HuH-7 (cell line): ENCODE measurements at places on chromosomes 2 and 18.
A peak's percentile ranks its signal among the peaks of the same experiment; 100 is the strongest.

DNA sequence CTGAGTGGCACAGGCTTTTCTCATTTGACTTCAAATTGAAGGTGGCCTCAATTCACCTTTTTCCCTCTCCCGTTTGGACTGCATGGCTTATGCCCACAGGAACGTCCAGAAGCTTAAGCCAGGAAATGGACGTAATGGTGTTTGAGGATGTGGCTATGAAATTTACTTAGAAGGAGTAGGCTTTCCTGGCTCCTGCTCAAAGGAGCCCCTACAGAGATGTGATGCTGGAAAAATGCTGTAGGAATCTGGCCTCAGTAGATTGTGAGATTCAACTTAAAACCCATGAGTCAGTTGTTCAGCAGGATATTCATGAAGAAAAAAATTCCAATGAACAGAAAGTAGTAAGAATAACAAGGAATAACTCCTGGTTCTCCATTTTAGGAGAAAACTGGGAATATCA lies 129.0 kb downstream of the ICOS start:
- DNase-seq = no peak

DNA sequence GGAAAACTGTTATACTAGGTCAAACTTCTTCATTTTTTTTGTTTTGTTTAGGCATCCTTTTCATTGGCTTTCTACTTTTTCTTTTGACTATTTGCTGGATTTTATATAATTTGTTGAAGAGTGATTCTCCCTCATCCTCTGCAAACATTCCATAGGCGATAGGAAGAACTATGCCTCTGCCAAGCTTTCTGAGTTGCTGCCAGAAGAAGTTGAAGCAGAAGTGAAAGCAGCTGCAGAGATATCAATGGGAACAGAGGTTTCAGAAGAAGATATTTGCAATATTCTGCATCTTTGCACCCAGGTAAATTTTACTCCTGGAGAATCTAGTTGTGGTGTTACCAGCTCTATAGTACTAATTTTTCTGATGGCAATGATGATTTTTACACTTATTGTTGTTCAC lies 25.4 kb downstream of the NOP58 start:
- no peak for DNase-seq

DNA sequence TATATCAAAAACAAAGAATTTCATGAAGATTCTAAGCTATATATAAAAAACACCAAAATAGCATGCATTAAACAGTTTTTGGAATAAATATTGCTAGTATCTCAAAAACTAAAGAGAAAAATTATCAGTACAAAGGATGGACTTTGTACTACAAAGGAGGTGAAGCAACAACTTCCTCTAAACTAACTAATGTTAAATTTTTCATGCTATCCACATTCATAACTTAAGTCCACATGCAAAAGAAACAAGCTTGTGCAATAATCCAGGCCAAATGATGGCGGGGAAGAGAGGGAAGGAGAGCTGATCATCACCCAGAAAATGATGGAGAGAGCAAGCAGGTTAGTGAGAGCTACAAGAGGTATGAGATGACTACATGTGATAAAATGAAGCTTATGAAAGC lies 70.1 kb downstream of the KIDINS220 start:
- DNase-seq = no peak

DNA sequence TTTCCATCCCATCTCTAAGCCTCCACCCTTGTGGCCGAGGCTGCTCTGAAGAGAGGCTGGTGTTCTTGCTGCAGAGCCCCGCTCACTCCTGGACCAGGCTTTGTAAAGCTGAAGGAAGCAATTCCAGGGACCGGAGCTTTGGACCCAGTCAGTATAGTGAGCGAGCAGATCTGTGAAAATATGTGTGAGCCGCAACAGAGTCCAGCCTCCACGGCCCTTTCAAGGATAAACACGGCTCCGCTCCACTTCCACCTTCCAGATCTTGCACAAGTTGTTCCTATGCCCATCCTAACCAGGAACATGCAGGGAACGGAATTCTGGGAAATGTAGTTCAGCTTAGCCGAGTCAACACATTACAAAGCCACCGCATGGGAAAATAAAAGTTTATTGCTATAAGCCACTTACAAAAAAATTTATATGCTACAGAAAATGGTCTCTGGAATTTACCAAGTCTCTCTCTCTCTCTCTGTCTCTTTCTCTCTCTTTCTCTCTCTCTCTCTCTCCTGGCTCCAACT lies 151.7 kb upstream of the ZNF521 start:
- peak; percentile 10 for DNase-seq

- DNase-seq = no peak
Measured at GRCh38 chr2:232393556-232393955, 13.1 kb upstream of the ALPG start.

DNA sequence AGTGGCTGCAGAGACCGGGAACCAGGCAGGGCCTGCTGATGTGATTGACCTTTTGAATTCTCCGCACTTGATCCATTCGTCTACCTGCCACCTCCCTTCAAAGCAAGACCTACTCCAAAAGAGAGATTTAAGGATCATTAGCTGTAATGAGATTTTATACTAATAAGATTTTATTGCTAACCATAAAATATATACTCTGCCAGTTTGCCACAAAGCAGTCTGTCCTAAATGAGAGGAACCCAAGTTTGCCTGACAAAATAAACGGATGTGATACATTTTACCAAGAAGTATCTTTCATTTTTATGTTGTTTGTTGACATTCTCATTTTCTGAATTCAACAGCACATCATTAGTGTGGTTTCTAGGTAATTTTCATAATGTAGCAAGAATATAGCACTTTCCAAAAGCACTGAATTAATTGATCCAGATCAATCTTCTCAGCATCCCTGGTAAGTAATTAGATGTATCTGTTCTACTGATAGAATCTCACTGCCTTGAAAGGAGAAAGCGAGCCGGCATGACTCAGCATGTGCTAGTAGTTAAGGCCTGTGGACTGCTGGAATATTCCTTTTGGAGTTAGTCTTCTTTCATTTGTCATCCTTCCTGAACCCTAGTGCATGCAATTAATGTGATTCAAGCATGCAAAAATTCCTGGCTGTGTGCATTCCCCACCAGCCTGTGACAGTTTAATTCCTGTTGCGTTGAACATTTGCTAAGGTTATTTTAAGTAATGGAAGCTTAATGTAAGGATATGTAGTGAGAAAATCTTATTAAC lies 128.5 kb downstream of the ARL6IP6 start:
- DNase-seq = no peak

DNA sequence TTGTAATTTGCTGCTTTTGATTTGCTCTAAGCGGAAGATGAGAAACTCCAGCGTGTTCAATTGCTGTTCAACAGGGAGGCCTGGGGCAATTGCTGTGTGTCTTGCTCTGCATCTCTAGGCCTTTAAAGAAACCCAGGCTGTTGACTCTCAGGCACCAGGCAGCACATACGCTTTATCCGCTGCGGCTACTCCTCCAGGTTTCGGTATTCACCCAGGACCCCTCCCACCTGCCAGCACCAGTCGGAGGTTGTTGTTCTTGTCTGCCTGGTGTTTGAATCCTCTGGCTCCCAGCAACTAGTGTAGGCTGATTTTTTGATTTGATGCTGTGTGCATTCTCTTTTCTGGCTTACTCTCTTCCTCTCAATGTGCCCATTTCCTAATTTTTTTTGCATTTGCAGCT lies 383.1 kb downstream of the TSN start:
- DNase-seq = no peak

DNA sequence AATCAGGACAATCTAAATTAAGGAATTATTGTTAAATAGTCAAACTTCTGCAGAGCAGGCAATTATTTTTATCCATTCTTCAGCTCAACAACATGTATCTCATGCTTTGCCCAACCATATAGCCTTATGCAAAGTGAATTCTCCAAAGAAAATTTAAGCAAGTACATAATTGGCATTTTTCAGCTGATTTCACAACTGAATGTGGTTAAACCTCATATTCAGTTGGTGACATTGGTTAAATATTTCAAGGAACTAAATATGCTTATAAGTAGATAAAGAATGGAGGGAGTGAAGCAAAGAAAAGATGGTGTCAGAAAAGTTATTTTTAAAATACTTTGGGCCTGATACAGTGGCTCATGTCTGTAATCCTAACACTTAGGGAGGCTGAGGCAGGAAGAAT lies 816.2 kb downstream of the NRXN1 start:
- no peak for DNase-seq

GRCh38 chr18:44920441-44920840 lies 239.8 kb downstream of the SETBP1 start:
- DNase-seq = no peak

GRCh38 chr2:64192664-64193105 lies 48.5 kb upstream of the PELI1 start:
- DNase-seq = no peak

GRCh38 chr18:25433590-25433989 lies 81.6 kb upstream of the ZNF521 start:
- DNase-seq = no peak
